Activated naive CD8-positive, alpha-beta T cell treated with anti-CD3 and anti-CD28 coated beads, Interleukin-2, amount 10 ng/mL, durations not matched to agents 7 days and 5 days (primary cell): ENCODE measurements at places on chromosomes 16 and 17.

DNA sequence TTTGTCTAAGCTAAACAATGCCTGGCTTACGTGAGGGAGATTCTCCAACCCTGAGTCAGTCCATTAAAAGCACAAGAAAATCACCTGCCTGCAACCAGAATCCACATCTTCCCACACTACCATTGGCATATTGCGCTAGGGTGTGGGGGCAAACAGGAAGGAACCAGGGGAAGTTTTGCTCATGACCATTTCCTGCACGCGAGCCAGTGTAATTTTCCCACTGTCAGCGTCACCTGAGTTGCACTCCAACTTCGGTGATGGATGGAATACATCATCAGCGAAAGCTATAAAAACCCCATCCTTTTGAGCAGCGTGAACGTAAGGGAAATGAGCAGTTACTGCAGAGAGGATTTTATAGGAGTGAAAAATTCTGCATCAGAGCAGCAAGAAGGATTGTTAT lies 167.9 kb upstream of the NOL11 start:
- H3K4me1 ChIP-seq = peaks cover 16% of the 10 kb centered on the region
- H3K27ac ChIP-seq = no peak overlapping the region
- H3K36me3 ChIP-seq = peaks cover 24% of the 10 kb centered on the region
- H3K4me3 ChIP-seq = no peak overlapping the region

GRCh38 chr17:30336369-30337171 lies 2.7 kb upstream of the TMIGD1 start:
- DNase-seq = no peak
- peaks cover 32% of the 10 kb centered on the region for H3K4me1 ChIP-seq
- no peak overlapping the region for H3K4me3 ChIP-seq
- H3K36me3 ChIP-seq = no peaks in the 10 kb centered on the region
- peaks cover 5% of the 10 kb centered on the region for H3K27me3 ChIP-seq

DNA sequence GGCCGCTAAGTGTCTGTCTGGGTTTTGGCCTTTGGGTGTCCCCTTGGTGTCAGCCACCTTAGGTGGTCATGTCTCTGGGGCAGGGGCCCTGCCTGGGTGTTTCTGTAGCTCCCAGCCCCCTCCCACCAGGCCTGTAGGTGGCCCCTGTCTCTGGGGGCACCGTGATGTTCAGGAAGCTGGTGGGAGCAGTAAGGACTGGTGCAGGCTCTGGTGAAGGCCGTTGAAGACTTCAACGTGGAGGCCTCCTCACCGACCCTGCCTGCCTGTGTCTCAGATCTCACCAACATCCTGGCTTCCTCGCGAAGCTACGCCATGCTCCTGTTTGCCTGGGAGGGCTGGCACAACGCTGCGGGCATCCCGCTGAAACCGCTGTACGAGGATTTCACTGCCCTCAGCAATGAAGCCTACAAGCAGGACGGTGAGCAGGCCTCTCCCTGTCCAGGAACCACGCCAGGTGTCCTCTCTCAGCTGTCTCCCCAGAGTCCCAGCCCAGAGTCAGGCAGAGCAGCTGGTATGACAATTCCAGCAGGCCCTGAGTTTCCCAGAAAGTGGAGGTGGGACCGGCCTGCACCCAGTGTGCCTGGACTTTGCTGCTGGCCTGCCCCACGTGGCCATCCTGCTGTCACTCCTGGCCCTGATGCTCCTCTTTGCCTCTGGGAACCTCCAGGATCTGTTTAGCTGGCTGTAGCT lies 2.8 kb downstream of the ACE start:
- H3K36me3 ChIP-seq = no peaks in the 10 kb centered on the region
- no peak for DNase-seq
- H3K4me3 ChIP-seq = no peak overlapping the region
- H3K27ac ChIP-seq = no peak overlapping the region
- peaks cover 2% of the 10 kb centered on the region for H3K4me1 ChIP-seq

GRCh38 chr16:46688101-46688653 lies 801 bp downstream of the VPS35 start:
- H3K27me3 ChIP-seq = no peaks in the 10 kb centered on the region
- DNase-seq = no peak
- H3K36me3 ChIP-seq = peaks cover 10% of the 10 kb centered on the region
- no peak overlapping the region for H3K27ac ChIP-seq
- no peak overlapping the region for H3K4me3 ChIP-seq

DNA sequence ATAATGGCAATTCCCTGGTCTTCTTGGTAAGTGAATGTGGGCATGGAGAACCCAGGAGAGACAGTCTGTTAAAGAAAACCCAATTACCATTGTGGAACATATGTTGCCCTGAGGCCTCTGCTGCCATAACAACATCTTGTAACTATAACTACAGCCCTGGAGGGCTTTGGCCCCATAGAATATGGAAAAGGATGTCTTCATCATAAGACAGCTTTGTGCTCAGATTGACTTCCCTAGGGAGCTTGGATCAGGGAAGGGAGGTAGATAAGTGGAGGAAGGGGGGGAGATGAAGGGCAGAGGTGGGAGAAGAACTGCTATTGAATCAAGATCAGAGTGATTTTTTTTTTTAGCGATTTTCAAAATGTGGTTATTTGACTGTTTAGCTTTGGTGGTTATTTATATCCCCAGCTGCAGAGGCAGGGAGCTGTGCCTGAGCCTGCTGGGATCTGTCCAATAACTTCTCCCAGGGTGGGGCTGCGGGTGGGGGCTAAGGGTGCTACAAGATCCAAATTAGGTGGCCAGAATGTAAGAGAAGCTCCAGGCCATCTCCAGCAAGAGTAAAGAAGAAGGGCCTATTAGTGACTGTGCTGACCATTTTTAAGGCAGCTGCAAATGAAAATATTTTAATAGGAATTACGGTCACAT lies 5.3 kb upstream of the KAT7 start:
- no peak overlapping the region for H3K4me3 ChIP-seq
- H3K4me1 ChIP-seq = peaks cover 19% of the 10 kb centered on the region

DNA sequence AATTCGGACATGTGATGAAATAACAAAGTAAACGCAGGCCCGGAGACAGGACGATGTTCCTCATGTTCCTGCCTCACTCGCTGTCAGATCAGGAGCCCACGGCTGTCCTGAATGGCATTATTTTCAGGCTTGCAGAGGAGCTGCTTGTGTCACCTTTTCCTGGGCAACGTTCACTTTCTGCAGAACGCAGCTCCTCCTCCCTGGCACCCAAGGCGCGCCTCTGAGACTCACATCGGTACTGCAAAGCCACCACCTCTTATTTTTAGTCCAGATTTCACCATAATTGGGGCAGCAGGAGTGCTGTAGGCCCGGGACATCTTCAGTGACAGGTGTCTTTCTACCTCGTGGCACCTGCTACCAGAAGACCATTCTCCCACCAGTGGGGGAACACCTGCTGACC lies 8.0 kb upstream of the C16orf96 start:
- peaks cover 9% of the 10 kb centered on the region for H3K27me3 ChIP-seq
- peaks cover 8% of the 10 kb centered on the region for H3K4me1 ChIP-seq
- DNase-seq = no peak
- no peak overlapping the region for H3K4me3 ChIP-seq
- H3K36me3 ChIP-seq = no peaks in the 10 kb centered on the region

GRCh38 chr17:47949197-47949759 lies 7.9 kb downstream of the PNPO start:
- H3K4me3 ChIP-seq = peak overlapping the region; percentile 70
- H3K27ac ChIP-seq = peak overlapping the region; percentile 80
- H3K36me3 ChIP-seq = peaks cover 14% of the 10 kb centered on the region
- peak; percentile 90 for DNase-seq
- peaks cover 35% of the 10 kb centered on the region for H3K4me1 ChIP-seq

GRCh38 chr16:3595110-3595486 lies 16.3 kb downstream of the SLX4 start:
- H3K27ac ChIP-seq = no peak overlapping the region
- no peak overlapping the region for H3K4me3 ChIP-seq
- no peaks in the 10 kb centered on the region for H3K27me3 ChIP-seq
- peaks cover 8% of the 10 kb centered on the region for H3K4me1 ChIP-seq
- no peak for DNase-seq
- peaks cover 18% of the 10 kb centered on the region for H3K36me3 ChIP-seq

- peaks cover 10% of the 10 kb centered on the region for H3K4me1 ChIP-seq
- no peaks in the 10 kb centered on the region for H3K36me3 ChIP-seq
- no peak for DNase-seq
- no peak overlapping the region for H3K27ac ChIP-seq
Observed at GRCh38 chr17:44266402-44267164, 1.4 kb downstream of the SLC4A1 start.

- peak; percentile 40 for DNase-seq
- peaks cover 8% of the 10 kb centered on the region for H3K4me1 ChIP-seq
- no peaks in the 10 kb centered on the region for H3K36me3 ChIP-seq
- H3K4me3 ChIP-seq = no peak overlapping the region
- H3K27me3 ChIP-seq = peaks cover 7% of the 10 kb centered on the region
Observed at GRCh38 chr17:13031718-13032350, 14.0 kb upstream of the ELAC2 start.
